ENCODE measurements at places on chromosomes 1 and 21. TPM values are rescaled to one million over a fixed set of nuclear protein-coding genes. Genes with fewer than 3 reads are reported as not detected.

Gene OR2T11
- total RNA-seq = not detected

Gene DAB1
- total RNA-seq = 8.0 TPM

- no peak for DNase-seq
- no peaks in the 10 kb centered on the region for H3K27me3 ChIP-seq
- H3K4me1 ChIP-seq = no peaks in the 10 kb centered on the region
- no peak overlapping the region for H3K27ac ChIP-seq
These were observed 50.1 kb downstream of the MRPL39 start for GRCh38 chr21:25557180-25557579.

Gene TNNT2
- 7,225 TPM for total RNA-seq

DNA sequence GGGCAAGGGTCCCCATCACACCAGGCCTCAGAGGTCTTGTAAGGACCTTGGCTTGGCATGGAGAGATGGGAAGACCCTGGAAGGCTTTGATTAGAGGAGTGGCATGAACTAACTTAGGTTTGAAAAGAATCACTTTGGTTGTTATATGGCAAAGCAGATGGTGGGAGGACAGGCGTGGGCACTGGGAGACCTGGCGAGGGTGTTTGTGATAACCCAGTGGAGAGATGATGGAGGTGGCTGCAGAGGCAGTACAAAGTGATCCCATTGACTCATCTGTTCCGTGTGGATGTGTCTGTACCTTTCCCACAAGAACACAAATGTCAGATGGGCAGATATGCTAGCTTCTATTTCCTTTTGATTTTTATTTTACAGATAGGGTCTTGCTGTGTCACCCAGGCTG lies 168.3 kb downstream of the SLC35F3 start:
- no peak for DNase-seq
- H3K27me3 ChIP-seq = no peaks in the 10 kb centered on the region
- H3K36me3 ChIP-seq = no peaks in the 10 kb centered on the region
- H3K4me3 ChIP-seq = no peak overlapping the region
- no peaks in the 10 kb centered on the region for H3K4me1 ChIP-seq
- no peak overlapping the region for H3K27ac ChIP-seq

DNA sequence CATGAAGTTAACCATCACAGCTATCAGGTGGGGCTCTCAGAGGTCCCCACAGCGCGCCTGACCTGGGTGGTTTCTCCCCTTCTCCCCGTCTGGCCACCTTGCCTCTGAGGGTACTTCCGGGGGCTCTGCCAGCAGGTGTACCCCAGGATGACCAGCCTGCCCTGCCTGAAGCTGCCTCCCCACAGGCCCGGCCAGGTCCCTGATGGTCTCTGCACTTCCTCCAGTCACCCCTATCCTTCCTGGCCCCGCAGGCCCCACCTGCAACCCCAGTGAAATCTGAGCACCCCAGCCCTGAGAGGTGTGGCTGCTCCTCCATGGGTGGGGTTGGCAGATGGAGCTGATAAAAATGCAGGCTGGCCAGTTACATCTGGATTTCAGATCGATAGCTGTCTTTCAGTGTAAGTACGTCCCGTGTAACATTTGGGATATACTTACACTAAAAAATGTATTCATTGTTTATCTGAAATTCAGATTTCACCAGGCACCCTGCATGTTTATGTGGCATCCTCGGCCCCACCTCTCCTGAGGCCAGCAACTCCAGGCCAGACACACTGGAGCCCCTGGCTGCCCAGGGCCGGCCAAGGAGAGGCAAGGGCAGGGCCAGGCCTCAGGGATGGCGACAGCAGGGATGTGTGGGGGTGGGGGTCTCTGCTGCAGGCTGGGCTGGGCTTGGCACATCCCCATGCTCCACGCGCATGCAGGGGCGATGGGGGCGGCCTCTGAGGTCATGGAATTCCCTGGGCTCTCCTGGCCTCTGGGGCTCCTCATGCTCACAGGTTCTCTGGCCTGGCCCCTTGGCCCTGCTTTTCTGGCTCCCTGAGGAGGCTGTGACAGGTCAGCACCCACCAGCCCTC lies 25.1 kb downstream of the LRRC3 start:
- H3K4me1 ChIP-seq = no peaks in the 10 kb centered on the region
- no peak overlapping the region for H3K4me3 ChIP-seq
- H3K27me3 ChIP-seq = peaks cover 13% of the 10 kb centered on the region
- H3K27ac ChIP-seq = no peak overlapping the region
- DNase-seq = no peak
- H3K36me3 ChIP-seq = no peaks in the 10 kb centered on the region

Gene RIPPLY3
- total RNA-seq = not detected

GRCh38 chr1:87530042-87530807 lies 201.5 kb downstream of the LMO4 start:
- no peak overlapping the region for H3K4me3 ChIP-seq
- no peaks in the 10 kb centered on the region for H3K36me3 ChIP-seq
- no peaks in the 10 kb centered on the region for H3K27me3 ChIP-seq
- H3K4me1 ChIP-seq = no peaks in the 10 kb centered on the region

- H3K4me1 ChIP-seq = peaks cover 24% of the 10 kb centered on the region
- H3K27ac ChIP-seq = no peak overlapping the region
- no peak overlapping the region for H3K4me3 ChIP-seq
- no peaks in the 10 kb centered on the region for H3K27me3 ChIP-seq
- no peaks in the 10 kb centered on the region for H3K36me3 ChIP-seq
These were observed 5.2 kb upstream of the SMIM12 start for GRCh38 chr1:34864759-34865158.

Gene COL24A1
- 1.2 TPM for total RNA-seq

Gene TIAM1
- 1.5 TPM for total RNA-seq

DNA sequence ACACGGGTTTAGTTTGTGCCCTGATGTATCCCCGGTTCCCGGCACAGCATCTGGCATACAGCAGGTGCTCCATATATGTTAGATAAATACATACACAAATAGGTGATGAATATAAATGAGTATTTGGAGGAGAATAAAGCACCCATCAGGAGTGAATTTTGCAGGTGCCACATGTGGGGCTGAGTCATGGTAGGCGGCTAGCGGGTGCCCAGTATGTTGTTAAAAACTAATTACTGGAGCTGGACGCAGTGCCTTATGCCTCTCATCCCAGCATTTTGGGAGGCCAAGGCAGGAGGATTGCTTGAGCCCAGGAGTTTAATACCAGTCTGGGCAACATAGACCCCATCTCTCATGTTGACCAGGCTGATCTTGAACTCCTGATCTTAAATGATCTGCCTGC lies 16.7 kb upstream of the WASF2 start:
- no peaks in the 10 kb centered on the region for H3K27me3 ChIP-seq
- no peaks in the 10 kb centered on the region for H3K36me3 ChIP-seq
- no peak overlapping the region for H3K4me3 ChIP-seq

DNA sequence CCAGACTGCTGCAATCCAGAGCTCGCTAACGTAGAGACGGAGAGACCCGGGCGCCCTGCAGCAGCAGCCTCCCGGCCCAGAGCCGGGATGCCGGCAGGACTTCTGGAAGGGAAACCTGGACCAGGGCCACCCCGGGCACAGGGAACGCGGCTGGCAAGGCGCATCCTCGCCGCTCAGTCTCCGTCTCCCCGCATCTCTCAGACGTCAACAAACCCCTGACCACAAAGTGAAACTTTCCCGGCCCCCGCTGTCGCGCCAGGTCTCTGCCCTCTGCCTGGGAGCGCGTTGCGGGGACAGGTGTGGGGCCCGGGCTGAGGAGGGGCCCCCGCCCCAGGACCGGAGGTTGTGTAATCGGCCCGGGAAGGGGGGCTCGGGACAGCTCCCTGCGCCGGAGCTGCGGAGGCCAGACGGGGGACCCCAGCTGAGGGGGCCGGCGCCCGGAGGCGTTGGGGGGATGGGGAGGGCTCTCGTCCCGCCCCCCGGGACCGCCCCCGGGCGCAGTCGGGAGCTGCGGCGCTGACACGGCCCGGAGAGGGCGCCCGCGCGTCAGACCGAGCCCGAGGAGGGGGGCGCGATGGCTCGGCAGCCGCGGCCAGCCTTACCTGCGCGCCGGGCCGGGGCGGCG lies 116.6 kb upstream of the HIVEP3 start:
- no peaks in the 10 kb centered on the region for H3K27me3 ChIP-seq
- H3K4me3 ChIP-seq = peak overlapping the region; percentile 95
- no peaks in the 10 kb centered on the region for H3K36me3 ChIP-seq

GRCh38 chr1:203098914-203099520 lies 13.2 kb upstream of the MYOG start:
- H3K36me3 ChIP-seq = no peaks in the 10 kb centered on the region
- H3K27ac ChIP-seq = no peak overlapping the region
- no peak for DNase-seq
- H3K27me3 ChIP-seq = no peaks in the 10 kb centered on the region

All from heart right ventricle (tissue), 16 donors.